ENCODE measurements at places on chromosomes 5 and 9.

DNA sequence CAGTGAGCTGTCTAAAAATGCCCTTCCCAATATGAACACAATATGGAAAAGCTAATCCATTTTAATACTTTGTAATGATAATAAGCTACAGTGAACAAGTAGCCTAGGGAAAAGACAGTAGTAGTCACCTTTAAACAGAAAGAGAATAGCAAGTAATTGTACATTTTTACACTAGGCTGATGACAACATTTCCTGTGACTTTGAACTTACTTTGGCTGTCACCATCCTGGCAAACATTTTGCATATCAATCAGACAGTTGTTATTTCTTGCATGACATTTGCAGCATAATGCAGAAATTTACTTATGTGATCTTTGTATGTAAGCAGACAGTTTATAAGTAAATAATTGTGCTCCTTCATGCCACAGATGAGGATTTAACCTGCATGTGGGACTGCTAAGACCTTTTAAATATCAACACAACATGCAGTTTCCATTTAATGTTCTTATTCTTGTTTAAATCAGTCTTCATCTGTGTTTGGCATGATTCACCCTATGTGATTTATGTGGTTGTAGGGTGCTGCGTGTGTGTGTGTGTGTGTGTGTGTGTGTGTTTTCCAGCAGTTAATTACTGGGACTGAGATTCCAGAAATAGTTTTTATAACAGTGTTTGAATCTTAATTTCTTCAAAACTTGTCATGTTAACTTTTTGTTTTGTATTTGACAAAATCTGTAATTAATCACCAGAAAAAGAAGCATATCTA, 997.1 kb upstream of the ARRDC3 start:
- DNase-seq = no peak

GRCh38 chr5:591746-592145, 20.4 kb upstream of the CEP72 start:
- no peak for DNase-seq

GRCh38 chr9:4164356-4164755, 135.5 kb downstream of the GLIS3 start:
- no peak for DNase-seq

DNA sequence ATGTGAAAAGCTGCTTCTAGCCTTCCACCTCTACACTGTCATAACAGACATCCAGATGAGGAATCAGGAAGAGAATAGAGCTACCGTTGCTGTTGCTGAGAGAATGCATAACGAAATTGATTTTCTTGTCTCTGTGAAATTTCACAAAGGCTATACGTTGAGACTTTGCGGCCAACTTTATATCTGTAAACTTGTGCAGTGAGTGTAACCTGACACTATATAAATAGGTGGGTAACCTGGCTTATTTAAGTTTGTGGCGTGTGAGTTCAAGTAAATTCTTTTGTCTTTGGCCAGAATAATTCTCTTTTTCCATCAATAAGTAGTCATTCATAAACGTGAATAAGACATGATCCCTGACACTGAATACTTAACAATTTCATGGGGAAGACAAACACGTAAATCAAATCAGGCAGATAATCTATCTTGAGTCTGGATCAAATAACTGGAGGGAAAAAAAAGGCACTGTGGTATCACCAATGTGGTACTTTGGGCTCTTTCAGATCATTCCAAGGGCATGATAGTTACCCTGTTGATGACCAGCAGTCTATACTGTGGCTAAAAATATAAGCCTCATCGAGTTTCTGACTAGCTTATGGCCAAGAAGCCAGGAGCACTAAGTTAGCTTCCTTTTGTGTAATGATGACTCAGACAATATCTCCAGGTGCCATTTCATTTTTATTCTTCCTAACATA, 98.2 kb upstream of the RASA1 start:
- DNase-seq = no peak

DNA sequence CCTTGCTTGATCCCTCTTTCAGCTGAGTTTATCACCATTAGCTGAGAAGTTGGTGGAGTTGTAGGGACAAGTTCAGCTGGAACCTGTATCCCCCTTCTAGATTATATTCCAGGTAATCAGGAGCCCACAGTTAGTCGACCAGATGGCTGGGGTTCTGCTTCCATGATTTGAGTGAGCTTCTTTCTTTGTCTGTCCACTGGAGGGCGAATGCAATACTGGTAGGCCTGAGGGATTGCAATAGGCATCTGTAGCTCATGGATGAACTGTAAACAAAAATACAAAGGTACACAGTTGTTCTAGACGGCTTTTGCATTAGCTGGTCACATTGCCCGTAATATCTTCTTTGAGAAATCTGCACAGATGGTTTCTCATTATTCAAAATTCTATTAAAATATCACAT, 88.9 kb downstream of the PCSK5 start:
- DNase-seq = no peak

DNA sequence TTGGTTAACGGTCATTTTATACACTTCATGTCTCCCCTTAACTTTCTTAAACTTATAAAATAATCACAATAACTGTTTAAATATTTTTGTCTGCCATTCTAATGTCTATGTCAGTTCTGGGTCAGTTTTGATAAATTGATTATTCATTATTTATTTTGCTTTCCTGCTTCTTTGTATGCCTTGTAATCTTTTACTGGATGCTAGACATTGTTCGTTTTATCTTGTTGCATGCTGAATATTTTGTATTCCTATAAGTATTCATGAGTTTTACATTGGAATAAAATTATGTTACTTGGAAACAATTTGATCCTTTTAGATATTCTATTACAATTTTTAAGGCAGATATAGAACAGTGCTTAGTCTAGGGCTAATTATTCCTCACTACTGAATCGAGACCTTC, 952.0 kb downstream of the NR2F1-AS1 start:
- no peak for DNase-seq

DNA sequence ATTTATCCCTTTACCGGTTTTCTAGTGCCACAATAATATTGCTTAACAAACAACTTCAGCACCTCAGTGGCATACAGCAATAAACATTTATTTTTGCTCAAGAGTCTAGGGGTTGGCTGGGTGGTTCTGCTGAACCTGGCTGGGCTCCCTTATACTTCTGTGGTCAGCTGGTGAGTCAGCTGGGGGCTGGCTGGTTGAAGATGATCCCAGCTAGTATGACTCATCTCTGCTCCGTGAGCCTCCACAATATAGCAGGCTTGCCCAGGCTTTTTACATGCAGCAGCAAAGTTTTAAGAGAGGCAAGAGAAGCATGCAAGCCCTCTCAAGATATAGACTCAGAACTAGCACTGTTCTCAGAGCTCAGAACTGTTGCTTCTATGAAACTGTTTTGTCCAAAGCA, 523.5 kb upstream of the CLINT1 start:
- DNase-seq = peak; percentile 44

- no peak for DNase-seq
Observed at GRCh38 chr5:19342942-19343341, 645.1 kb downstream of the CDH18 start.

DNA sequence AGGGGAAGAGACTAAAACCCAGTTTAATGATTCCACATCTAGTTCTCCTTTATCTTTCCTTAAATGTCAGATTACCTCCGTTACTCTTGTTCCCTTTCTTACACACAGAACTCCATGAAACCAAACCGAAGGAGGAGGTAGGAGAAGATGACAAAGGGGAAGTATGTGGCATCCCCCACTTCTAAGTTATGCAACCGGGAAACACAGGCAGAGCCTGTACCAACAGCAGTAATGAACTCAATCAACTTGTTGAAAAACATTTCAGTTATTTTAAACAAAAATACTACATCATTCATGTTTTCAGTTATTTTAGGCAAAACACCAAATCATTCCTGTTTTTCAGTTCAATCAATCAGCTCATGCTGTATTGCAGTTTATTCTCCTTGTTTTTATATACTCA, 101.8 kb downstream of the PCSK1 start:
- no peak for DNase-seq
